Esophagus squamous epithelium (tissue), 5 donors: ENCODE measurements at places on chromosomes 7 and 10. TPM values are rescaled to one million over a fixed set of nuclear protein-coding genes. Genes with fewer than 3 reads are reported as not detected.

GRCh38 chr7:149154056-149154455 is 6.8 kb downstream of the ZNF398 start:
- DNase-seq, result no peak
- no peaks in the 10 kb centered on the region for H3K4me1 ChIP-seq
- no peak overlapping the region for H3K27ac ChIP-seq

DNA sequence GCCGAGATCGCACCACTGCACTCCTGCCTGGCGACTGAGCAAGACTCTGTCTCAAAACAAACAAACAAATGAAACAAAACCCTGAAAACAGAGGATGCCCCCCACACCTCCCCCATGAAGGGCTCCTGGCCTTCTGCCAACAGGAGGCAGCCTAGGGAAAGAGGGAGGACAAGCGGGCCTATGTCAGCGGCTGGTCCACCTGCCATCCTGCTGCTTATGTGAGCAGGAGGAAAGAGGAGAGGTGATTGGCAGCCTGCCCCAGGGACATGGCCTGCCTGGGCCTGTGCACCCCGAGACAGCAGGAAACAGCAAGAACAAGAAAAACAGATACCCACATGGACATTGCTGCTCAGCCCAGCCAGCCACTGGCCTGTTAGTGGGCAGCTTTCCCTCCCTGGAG is 9.1 kb upstream of the ZNF316 start:
- no peaks in the 10 kb centered on the region for H3K27me3 ChIP-seq
- H3K36me3 ChIP-seq, result no peaks in the 10 kb centered on the region
- no peak for DNase-seq
- H3K4me3 ChIP-seq, result no peak overlapping the region
- peaks cover 46% of the 10 kb centered on the region for H3K4me1 ChIP-seq

GRCh38 chr7:31633894-31634494 is 53.0 kb upstream of the PPP1R17 start:
- no peak overlapping the region for H3K4me3 ChIP-seq
- no peaks in the 10 kb centered on the region for H3K4me1 ChIP-seq
- no peaks in the 10 kb centered on the region for H3K36me3 ChIP-seq
- no peak for DNase-seq
- no peak overlapping the region for H3K27ac ChIP-seq

- H3K4me3 ChIP-seq, result no peak overlapping the region
- no peak overlapping the region for H3K27ac ChIP-seq
- DNase-seq, result no peak
- no peaks in the 10 kb centered on the region for H3K27me3 ChIP-seq
Measured at GRCh38 chr7:12229046-12229445, 18.0 kb downstream of the TMEM106B start.

GRCh38 chr10:114565066-114565465 is 93.0 kb downstream of the ABLIM1 start:
- no peaks in the 10 kb centered on the region for H3K27me3 ChIP-seq

DNA sequence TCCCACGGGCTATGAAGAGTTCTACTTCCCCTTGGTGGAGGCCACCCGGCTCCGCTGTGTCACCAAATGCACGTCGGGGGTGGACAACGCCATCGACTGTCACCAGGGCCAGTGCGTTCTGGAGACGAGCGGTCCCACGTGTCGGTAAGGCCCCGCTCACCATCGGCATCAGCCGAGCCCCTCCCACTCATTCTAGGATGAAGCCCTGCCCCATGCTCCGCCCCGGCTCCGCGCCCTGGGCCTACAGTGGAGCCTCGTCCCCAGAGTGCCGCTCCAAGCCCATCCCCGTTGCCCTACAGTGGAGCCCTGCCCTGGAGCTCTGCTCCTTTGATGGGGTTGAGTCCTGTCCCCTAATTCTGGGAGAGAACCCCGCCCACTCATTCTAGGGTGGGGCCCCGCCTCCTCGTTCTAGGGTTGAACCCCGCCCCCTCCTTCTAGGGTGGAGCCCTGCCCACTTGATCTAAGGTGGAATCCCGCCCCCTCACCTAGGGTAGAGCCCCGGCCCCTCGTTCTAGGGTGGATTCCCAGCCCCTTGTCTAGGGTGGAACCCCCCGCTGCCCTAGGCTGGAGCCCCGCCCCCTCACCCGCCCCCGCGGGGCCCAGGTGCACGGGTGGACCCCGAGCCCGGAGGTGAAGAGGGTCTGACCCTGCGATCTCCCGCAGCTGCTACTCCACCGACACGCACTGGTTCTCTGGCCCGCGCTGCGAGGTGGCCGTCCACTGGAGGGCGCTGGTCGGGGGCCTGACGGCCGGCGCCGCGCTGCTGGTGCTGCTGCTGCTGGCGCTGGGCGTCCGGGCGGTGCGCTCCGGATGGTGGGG is 3.4 kb upstream of the MUC12 start:
- H3K27ac ChIP-seq, result no peak overlapping the region
- H3K4me3 ChIP-seq, result no peak overlapping the region
- H3K4me1 ChIP-seq, result peaks cover 9% of the 10 kb centered on the region
- peaks cover 10% of the 10 kb centered on the region for H3K27me3 ChIP-seq

- H3K4me3 ChIP-seq, result no peak overlapping the region
- no peaks in the 10 kb centered on the region for H3K36me3 ChIP-seq
- no peaks in the 10 kb centered on the region for H3K27me3 ChIP-seq
- no peak overlapping the region for H3K27ac ChIP-seq
- no peaks in the 10 kb centered on the region for H3K4me1 ChIP-seq
- DNase-seq, result no peak
Measured at GRCh38 chr10:85510682-85511081, 855.9 kb downstream of the GRID1 start.

DNA sequence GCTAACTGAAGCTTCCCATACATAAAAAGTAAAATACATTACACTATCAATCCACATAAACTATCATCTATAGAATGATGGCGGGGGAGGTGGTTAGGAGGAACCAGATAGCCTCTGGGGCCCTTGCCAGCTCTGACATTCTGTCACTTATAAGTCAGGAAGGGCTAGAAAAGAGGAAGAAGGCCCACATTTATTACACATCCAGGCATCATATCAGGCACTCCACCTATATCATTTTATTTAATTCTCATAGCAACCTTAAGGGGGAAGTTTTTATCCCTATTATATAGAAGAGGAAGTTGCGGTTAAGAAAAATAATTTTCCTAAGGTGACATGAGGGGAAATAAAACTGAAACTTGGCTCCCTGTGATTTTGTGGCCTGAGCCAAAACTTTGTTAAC is 29.9 kb downstream of the HEPACAM2 start:
- H3K36me3 ChIP-seq, result no peaks in the 10 kb centered on the region
- no peak for DNase-seq
- H3K4me1 ChIP-seq, result no peaks in the 10 kb centered on the region
- no peak overlapping the region for H3K4me3 ChIP-seq
- no peaks in the 10 kb centered on the region for H3K27me3 ChIP-seq

DNA sequence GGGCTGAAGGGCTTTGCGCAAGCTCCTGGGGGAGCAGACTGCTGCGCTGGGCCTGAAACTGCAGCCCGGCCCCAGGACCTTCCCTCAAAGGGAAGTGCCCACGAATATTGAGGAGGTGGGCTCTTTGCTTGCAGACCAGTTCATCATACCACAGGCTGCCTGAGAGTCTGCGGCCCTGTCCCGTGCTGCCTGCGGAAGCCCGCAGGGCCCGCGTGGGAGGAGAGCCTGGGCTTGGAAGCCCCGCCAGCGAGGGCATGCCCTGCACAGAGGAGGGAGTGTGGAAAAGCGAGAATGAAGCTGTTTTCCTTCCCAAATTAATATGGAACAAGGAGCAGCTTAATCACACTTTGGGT is 83.6 kb upstream of the MKI67 start:
- H3K27ac ChIP-seq, result no peak overlapping the region
- no peak for DNase-seq

- DNase-seq, result no peak
- H3K4me1 ChIP-seq, result no peaks in the 10 kb centered on the region
- no peaks in the 10 kb centered on the region for H3K36me3 ChIP-seq
- no peak overlapping the region for H3K27ac ChIP-seq
Measured at GRCh38 chr7:36607721-36608095, 116.6 kb downstream of the AOAH start.

GRCh38 chr7:32145911-32146310 is 75.7 kb upstream of the PDE1C start:
- no peaks in the 10 kb centered on the region for H3K27me3 ChIP-seq
- no peak for DNase-seq
- no peaks in the 10 kb centered on the region for H3K36me3 ChIP-seq
- H3K27ac ChIP-seq, result no peak overlapping the region
- H3K4me1 ChIP-seq, result no peaks in the 10 kb centered on the region

DNA sequence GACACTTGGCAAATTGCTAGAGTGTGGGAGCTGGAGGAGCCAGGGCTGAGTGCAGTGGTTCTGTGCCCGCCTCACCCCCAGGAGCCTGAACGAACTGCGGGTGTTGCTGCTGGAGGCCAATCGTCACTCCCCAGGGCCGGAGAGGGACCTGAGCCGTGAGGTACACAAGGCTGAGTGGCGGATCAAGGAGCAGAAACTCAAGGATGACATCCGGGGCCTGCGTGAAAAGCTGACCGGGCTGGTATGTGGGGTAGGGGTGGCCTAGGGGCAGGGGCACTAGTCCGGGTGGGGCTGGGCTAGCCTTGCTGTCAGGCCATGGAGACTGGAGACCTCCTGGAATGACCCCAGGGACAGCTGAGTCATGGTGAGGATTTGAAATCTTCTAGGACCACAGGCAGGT is 56.7 kb upstream of the GTF2IRD1 start:
- no peak overlapping the region for H3K27ac ChIP-seq
- no peak for DNase-seq
- no peak overlapping the region for H3K4me3 ChIP-seq
- no peaks in the 10 kb centered on the region for H3K27me3 ChIP-seq

- DNase-seq, result no peak
- H3K27me3 ChIP-seq, result no peaks in the 10 kb centered on the region
Measured at GRCh38 chr10:124612611-124613498, 131.3 kb downstream of the FAM53B start.

DNA sequence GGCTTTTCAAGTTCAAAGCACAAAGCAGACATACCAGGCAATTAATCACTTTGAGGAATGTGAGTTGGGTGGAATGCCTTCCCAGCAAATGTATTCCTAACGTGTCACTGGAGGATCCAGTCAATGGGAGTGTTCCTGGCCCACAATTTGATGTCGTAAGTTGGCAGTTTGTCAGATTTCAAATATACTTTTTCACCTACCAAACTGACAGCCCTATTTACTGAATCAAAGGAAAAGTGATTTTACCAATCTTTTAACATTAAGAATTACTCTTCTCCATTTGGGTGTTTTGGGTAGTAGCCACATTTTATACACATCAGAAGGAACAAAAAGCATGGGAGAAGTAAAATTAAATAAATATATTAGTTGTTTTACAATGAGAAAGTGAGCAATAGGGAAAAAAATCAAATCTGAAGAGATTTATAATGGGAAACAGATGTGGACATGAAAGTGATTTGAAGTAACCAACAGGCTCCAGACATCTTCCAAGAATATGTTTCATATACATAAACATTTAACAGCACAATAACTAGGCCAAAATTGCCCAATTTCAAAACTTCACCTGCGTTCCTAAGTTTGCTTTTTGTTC is 222.9 kb downstream of the MTERF1 start:
- no peak overlapping the region for H3K4me3 ChIP-seq
- DNase-seq, result no peak
- no peaks in the 10 kb centered on the region for H3K36me3 ChIP-seq
- H3K27me3 ChIP-seq, result no peaks in the 10 kb centered on the region
- H3K27ac ChIP-seq, result no peak overlapping the region

GBX1 gene
- not detected for total RNA-seq

PIP gene
- total RNA-seq, result not detected

ANKRD61 gene
- not detected for total RNA-seq

CYP2C19 gene
- 5.0 TPM for total RNA-seq

CALHM1 gene
- not detected for total RNA-seq

CLDN12 gene
- total RNA-seq, result 21.4 TPM

UTF1 gene
- not detected for total RNA-seq

CPN1 gene
- total RNA-seq, result not detected

SPOCK2 gene
- total RNA-seq, result 2.6 TPM
